Stimulated activated naive CD4-positive, alpha-beta T cell treated with Interleukin-2 at 50 U/mL for 16 hours (primary cell): ENCODE measurements at places on chromosomes 13 and 19.

- DNase-seq, result no peak
Measured at GRCh38 chr19:45973553-45974338, at the start of gene NOVA2. NOVA2 (minus strand) TSS chr19:45973865; CDS start chr19:45973351, 514 bp downstream.

GRCh38 chr19:30332445-30333234 lies 39.5 kb upstream of the ZNF536 start:
- no peak for DNase-seq

GRCh38 chr19:48403606-48404005 lies 10.1 kb downstream of the GRIN2D start:
- peak; percentile 21 for DNase-seq

GRCh38 chr13:35770756-35771297 lies 294.3 kb upstream of the MAB21L1 start:
- DNase-seq, result no peak

DNA sequence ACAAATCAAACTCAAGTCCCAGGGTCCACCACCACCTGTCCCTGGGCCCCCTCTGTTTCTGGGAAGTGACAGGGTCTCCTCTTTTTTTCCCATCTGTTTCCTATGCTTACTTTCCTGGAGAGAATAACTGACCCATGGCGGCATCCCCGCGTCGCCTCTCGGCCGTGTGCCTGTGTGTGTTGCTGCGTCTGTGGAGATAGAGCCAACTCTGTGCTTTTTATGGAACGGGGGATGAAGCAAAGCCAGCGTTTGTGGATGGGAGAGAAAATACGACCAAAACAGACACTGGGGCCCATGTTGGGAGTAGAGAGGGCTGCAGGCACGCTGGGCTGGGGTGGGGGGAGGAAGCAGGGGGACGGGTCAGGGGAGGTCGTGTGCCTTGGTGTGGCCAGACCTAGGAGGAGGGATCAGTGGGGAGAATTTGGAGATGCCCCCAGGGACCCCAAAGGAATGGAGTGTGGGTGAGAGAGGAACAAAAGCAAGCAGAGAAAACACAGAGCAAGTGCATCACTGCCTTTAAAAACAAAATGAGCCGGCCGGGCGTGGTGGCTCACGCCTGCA lies 16.6 kb downstream of the PLK5 start:
- no peak for DNase-seq

GRCh38 chr13:39451301-39451700 lies 151.7 kb downstream of the LHFPL6 start:
- no peak for DNase-seq

DNA sequence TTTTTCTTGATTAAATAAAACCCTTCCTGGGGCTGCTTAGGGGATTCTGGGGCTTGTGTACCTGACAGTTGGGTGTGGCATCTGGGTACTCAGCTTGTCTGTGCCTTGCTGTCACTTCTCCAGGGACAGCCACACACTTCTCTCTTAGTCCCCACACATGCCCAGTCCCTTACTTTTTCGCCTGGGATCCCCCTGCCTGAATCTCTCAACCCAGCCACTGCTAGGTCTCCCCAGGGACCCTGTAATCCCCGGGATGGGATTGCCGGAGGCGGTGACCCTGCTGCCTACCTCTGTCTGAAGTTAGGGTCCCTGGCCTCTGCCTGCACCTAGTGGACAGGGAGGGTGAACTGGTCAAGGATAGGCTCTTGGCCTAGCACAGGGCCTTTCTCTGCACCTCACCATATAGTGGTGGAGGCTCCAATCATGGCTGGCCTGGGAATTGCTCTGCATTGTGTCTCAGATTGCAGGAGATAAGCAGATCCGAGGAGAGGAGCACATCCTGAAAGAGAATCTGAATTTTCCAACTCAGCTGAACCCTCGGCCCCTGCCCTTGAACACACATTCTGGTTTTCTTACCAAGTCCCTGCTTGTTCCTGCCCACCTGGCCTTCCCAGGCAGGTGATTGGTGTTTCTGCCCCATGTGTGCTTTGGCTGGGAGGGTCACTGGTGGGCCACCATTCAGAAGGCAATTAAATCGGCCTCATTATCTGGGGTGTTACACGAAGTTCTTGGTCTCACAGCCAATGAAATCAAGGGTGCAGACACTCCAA lies 8.7 kb upstream of the ZNF492 start:
- DNase-seq, result no peak
